ENCODE measurements at places on chromosomes 3 and 15.

- no peak for DNase-seq
These were observed 608 bp upstream of the PPCDC start for GRCh38 chr15:75022783-75023180.

- no peak for DNase-seq
These were observed 133.3 kb downstream of the GRM7 start for GRCh38 chr3:6994081-6994668.

GRCh38 chr3:154098376-154098775 lies 22.8 kb upstream of the ARHGEF26 start:
- DNase-seq: no peak

DNA sequence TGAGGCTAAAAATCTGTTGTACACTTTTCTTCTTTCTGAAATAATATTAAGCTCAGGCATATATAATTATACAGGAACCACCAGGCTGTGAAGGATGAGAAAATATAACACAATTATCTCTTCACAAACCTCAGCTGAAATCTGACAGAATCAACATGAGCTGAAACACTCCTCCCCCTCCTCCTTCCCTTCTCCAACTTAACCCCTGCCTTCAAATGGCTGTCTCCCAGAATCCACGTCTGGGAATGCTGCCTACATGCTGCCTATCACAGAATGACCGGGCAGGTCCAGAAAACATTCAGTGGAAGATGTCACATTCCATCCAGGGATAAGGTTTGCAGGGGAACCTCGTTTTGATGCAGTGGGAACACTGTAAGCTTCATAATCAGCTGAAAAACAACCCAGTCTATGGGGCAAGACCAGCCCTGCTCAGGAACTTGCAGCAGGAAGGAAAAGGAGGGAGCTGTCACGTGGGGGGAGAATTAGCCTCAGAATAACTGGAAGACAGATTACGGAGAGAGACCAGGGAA lies 44.0 kb upstream of the SEMA6D start:
- DNase-seq: no peak

DNA sequence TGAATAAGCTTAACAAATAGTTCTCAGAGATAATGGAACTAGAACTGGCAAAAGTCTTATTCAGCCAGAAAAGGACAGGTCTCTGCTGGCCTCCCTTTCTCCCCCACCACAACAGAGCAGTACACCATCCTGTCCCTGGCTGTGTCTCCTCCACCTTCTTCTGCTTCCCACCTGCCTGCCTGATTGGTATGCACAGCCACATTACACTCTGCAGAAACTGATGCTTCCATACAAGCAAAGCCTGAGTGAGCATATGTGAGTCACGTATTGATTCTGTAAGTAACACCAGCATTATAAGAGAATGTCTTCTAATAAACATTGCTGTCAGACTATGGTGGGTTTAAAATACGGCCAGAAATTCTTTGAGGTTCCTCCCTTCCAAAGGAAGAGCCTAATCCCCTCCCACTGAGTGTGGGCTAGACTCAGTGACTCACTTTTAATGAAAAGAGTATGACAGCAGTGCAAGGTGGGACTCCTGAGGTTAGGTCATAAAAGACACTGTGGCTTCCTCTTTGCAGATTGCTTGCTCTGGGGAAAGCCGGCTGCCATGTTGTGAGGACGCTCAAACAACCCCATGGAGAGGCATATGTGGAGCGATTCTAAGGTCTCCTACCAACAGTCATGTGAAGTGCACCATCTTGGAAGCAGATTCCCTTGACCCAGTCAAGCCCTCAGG lies 44.4 kb downstream of the ANXA2 start:
- DNase-seq: no peak

- DNase-seq: no peak
These were observed 317.3 kb upstream of the WNT5A start for GRCh38 chr3:55804170-55805095.

GRCh38 chr15:57329582-57330367 lies 46.5 kb upstream of the CGNL1 start:
- DNase-seq: no peak

DNA sequence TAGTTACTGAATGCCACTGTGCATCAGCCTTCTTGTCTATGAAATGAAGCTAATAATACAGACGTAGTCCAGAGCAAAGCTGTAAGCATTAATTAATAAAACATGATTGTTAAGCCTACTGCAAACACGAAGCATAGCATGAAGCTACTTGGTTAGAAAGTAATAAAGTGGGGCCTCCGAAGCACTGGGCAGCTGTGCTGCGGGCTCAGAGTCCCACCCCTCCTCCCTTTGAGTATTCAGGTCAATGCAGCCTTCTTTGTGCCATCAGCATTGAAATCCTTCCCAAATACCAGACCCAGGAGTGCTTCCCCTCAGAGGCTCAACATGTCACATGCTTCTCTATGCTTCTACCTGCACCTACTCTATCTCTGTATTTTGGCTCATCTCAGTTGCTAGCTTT lies 1112.6 kb downstream of the IGSF11 start:
- DNase-seq: no peak

DNA sequence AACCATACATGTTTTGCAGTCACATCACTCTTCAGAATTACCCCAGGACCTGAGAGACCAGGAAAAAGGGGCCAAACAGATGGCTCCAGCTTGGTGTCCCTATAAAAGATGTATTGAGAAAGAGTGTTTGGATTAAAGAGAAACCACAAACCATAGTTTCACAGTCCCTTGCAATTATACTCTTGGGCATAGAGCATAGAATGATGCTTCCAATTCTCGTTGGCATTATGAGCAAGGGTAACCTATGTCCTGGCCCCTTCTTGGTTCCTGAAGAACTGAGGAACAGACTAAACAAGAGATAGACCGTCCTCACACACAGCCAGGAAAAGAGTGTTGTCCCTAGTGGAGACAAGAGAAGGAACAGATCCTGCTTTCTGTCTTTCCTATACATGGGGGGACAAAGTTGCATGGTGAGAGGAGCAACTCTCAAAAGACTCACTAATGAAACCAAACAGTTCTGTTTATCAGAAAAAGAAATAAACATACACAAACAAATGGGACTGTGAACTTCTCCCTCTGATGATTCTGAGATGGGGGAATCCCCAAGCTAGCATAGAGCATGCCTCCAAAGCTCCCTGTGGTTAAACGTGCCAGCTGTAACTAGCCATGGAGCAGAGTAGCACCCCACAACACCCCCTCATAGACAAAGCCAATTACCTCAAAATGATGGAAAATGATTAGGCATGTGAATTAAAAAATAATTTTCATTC lies 908.6 kb downstream of the NTRK3 start:
- no peak for DNase-seq

GRCh38 chr3:170651260-170651845 lies 65.5 kb upstream of the SLC7A14 start:
- DNase-seq: no peak

DNA sequence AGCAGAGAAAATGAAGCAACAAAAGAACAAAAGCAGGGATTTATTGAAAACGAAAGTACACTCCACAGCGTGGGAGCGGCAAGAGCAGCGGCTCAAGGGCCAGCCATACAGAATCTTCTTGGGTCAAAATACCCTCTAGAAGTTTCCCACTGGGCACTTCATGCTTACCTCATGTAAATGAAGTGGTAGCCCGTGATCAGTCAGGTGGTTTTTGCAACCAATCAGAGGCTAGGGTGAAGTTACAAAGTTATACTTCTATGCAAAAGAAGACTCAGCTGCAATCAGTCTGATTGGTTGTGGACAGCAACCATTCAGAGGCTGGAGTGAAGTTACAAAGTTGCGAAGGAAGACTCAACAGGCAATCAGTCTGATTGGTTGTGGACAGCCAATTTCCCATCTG lies 37.8 kb upstream of the TRH start:
- DNase-seq: no peak
